ENCODE measurements at places on chromosomes 5 and 9.

DNA sequence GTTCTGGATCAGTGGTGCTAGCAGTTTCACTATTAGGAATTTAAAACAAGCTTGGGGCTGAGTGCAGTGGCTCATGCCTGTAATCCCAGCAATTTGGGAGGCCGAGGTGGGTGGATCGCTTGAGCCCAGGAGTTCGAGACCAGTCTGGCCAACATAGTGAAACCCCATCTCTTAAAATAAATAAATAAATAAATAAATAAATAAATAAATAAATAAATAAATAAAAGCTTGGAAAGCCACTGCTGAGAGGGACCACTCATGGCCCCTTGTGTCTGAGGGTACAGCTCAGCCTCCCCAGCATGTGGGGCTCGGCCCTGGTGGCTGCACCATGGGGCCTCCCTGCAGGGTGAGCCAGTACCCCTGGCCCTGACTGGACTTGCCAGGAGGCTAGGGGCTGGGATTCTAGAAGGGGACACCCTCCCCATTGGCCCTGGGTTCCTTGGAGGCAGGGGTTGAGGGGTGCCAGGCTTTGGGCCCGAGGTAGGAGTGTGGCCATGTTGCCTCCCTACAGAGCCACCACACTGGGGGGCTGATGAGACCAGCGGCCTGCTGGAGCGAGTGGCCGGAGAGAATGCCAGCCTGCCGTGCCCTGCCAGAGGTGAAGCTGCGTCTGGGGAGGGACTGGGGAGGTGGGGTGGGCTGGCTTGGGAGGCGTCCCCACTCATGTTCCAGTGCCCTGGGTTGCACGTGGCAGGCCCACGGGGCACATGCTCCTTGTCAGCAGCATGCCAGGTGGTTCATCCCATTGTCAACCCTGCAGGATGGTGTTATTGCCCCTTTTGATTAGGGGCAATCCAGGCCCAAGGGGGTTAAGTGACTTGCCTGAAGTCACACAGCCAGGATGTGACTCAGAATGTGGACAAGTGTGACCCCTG lies 76.5 kb downstream of the HMCN2 start:
- DNase-seq: no peak

DNA sequence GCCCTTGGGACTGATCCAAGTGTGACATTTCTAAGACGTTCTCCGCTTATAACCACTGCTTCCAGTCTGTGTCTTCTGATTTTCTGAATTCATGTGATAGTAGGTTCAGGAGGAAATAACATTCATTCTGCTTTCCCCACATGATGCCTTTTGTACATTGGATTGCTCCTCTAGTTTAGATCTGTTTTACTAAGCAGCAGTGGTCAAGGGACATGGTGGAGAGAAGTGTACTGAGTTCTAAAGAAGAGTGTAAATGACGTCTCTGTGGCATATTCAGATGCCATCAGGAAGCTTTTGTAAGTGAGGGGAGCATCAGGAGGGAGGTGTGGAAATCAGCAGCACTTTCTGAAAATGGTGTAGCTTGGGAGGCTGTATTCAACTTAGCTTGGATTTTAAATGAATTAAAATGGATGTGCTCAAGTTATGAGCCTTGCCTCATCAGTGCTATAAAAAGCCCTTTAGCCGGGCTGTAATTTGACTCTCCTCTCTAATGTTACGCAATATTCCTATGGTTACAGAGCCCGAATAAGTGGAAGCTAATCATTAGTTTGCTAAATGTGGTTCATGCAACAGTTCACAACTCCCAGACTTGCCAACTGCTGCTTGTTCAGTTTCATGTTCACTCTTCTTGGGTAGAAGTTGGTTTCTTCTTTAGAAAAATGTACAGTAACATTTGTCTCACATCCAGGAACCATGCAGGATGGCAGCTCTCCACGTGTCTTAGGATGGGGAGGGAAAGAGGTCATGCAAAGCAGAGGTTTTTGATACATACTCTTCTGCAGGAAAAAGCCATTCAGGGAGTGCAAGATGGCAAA lies 281.3 kb downstream of the ARHGAP26 start:
- DNase-seq: no peak

DNA sequence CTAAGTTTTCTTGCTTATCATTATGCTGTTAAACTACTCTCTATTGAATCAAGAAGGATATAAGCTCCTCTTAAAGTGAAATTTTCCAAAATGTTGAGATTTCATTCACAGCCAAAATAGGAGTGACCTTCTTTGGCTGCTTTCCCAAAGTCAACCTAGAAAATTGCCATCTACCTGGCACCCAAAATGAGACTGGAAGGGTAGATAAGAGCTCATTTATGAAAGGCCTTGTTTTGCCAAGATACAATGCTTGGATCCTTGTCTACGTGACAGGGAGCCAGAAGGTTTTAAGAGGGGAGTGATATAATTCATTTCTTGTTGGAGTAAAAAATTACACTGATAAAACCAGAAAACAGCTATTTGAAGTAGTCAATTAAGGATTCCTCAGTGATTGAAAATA lies 287.1 kb downstream of the IZUMO3 start:
- no peak for DNase-seq

DNA sequence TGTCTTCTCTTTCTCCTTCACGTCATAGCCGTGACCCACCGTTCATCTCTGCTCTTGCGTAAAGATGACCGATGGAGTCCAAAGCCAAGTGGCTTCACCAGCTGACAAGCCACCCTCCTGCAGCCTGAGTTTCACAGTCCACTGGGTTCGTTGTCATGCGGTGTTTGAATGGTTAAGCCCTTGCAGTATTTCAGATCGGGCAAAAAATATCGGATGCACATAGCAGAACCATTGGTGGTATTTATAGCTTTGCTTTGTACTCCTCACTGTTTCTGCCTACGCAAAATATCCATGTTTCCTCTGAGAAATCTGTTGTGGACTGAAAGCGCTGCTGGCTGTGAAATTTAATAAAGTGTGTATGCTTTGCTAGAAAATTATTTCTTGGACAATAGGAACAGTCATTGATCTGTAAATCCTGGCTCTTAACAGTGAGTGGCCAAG lies 34.5 kb upstream of the NCS1 start:
- no peak for DNase-seq

- no peak for DNase-seq
Measured at GRCh38 chr5:171614971-171615653, 170.5 kb upstream of the SMIM23 start.

- no peak for DNase-seq
Measured at GRCh38 chr5:142976861-142977260, 206.7 kb downstream of the ARHGAP26 start.

- DNase-seq: no peak
Measured at GRCh38 chr5:14308384-14309154, 165.4 kb downstream of the TRIO start.

DNA sequence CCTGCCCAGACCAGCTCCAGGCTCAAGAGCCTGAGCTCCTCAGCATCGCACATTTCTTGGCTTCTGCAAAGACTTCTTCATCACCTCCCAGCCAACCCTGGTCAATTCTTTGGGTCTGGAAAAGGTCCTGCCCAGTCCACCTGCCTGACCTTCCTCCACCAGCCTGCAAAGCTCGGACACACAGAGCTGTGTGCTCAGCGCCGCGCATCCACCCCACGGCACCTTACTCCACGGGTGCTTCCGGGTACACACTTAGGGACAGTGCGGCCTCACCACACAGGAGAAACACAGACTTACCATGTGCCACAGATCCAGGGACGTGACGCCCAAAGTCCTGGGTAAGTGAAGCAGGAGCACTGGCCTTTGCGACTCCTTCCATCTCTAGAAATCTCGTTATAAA lies 97.3 kb downstream of the KCNT1 start:
- no peak for DNase-seq

GRCh38 chr9:89661956-89662717 lies 57.3 kb downstream of the GADD45G start:
- DNase-seq: no peak

GRCh38 chr5:14675865-14676300 lies 11.4 kb downstream of the OTULIN start:
- no peak for DNase-seq

GRCh38 chr5:2670940-2671339 lies 80.5 kb downstream of the IRX2 start:
- no peak for DNase-seq

DNA sequence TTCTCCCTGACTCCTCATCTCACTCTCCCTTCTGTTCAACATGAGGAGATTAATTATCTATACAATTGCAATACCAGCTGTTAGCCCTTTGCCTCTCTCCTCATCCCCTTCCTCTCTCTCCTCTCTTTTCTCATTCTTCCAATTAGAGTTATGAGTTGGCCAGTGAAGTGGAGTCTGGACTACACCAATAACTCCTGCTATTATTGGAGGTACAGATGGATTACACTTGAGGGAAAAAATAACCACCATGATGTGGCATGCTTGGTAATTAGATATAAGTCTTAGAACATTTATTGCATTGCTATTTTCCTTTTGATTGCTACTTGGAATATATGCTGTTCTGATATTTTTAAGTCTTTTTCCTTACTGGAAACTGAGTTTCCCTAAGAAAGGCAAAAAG lies 159.2 kb downstream of the FRMD3 start:
- DNase-seq: no peak

DNA sequence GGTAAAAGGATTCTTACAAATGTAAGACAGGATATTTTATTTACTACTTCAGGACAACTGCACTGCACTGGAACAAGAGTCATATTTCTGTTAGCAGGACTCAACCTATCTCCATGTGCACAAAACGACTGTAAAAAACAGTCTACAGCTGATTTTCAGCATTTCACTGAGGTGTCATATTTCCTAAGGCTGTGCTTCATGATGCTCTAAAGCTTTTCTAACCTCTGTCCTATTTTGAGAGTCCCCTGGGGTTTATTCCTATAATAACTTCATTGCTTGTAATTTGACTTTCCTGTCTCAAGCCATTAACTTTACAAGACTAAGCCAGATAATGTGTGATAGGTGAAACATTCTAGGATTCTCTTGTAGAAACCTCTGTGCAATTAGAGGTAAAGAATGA lies 472.3 kb downstream of the HINT1 start:
- no peak for DNase-seq

GRCh38 chr5:109744261-109744660 lies 54.5 kb downstream of the MAN2A1 start:
- no peak for DNase-seq

DNA sequence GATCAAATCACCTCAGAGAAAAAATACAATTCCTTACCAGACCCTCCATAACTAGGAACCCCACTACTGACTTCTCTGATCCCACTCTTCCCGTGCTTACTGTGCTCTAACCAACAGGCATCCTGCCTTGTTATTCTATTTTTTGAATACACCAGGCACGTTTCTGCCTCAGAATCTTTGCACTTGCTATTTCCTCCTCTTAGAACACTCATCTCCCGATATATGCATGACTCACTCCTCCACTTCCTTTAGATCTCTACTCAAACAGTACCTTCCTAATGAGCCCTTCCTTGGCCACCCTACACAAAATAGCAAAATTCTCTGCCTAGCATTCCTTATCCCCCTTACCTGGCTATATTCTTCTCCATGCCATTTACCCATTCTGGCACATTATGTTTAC lies 43.9 kb downstream of the MAPKAP1 start:
- DNase-seq: no peak

- no peak for DNase-seq
Measured at GRCh38 chr9:136171009-136171800, 33.7 kb downstream of the LHX3 start.

GRCh38 chr9:95942016-95942415 lies 66.5 kb downstream of the ERCC6L2 start:
- no peak for DNase-seq

- DNase-seq: no peak
Measured at GRCh38 chr5:169707686-169708085, 70.6 kb downstream of the DOCK2 start.

GRCh38 chr9:24479361-24480059 lies 66.2 kb downstream of the IZUMO3 start:
- no peak for DNase-seq

- DNase-seq: no peak
Measured at GRCh38 chr9:72424131-72424530, 59.1 kb upstream of the ZFAND5 start.

DNA sequence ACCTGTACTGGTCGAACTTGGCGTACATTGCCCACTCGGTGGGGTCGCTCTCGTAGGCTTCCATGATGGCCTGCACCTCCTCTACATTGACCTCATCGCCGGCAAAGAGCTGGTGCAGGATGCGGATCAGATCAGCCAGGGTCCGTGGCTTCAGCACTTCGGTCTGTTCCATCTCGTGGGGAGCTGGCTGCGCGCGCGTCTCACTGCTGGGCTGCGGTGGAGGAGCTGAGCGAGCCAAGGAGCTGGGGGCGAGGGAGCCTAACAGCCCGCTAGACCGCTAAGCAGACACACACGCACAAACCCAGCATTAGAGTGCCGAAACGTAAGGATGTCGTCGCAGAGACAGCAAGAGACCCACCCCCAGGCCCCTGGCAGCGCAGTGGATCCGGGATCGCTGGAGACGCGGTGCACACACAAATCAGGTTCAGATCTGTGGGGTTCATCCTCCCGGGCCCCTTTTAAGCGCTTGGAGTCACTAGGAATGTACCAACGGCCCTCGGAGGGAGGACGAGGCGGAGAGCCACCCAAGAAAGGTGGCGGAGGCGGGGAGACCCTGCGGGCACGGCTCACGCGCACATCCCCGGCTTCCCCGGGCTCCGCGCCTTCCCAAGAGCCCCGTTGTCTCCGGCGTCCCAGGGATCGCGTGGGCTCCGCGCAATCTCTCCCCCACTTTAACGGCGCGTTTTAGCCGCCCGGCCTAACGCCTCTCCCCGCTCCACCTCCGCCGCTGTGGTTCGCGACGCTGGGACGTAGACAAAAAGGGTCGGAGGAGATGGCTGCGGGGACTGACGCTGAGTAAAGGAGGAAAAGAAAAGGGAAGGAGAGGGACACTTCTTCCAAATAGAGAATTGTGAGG lies at the start of gene CDO1:
TSS of gene CDO1 (minus strand) at position 434 of the 856 bp plus-strand sequence. CDS start at position 172, 262 bp downstream.
- DNase-seq: no peak

- DNase-seq: no peak
Measured at GRCh38 chr9:110742741-110743371, 74.3 kb downstream of the MUSK start.

DNA sequence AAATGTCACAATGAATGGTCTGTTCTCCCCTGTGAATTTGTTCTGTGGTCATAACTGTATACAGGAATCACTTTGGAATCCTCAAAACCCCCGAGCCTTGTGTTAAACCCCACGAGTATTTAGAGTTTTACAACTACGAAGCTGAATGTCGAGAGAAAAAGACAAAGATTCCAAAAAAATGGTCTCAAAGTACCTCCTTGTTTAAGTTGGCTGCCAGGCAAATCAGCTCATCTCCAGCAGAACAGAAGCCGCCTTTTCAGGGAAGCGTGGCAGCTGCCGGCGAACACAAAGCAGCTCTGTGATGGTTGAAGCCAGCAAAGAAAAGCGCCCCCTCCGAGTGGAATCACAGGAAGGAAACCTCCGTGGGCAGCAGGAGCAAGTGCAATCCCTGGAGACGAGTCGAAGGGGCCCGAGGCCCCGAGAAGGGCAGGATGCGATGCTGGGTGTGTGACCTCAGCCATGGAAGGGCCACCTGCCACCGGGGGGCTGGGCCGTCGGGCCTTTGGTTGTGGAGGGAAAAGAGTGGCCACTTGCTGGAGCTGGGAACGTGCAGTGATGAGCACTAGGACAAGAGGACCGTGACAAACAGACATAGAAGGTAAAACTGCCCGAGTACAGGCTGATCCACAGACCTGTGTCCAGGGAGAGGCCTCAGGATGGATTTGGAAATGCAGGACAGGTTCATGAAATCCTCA lies 706.4 kb downstream of the SEMA5A start:
- no peak for DNase-seq
